ENCODE measurements at places on chromosomes 7 and 10.

- DNase-seq: no peak
These were observed 49.6 kb downstream of the ASB13 start for GRCh38 chr10:5616836-5617235.

DNA sequence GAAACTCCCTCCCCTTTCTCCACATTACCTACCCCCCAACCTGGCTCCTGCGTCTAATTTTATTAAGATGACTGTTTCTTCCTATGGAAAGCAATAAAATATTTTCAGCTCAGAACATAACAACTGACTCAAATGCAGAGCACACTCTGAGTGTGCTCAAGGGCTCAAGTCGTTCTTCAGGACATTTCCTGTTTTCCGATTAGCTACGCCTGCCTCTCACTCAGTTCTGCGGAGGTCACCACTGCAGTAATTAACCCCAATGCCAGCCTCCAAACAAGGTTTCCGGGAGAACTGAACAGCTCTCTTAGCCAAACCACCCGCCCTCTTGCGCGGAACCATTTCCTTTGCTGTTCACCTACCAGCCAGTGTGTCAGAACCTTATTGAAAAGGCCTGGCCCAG lies 19.3 kb downstream of the MYOF start:
- no peak for DNase-seq

DNA sequence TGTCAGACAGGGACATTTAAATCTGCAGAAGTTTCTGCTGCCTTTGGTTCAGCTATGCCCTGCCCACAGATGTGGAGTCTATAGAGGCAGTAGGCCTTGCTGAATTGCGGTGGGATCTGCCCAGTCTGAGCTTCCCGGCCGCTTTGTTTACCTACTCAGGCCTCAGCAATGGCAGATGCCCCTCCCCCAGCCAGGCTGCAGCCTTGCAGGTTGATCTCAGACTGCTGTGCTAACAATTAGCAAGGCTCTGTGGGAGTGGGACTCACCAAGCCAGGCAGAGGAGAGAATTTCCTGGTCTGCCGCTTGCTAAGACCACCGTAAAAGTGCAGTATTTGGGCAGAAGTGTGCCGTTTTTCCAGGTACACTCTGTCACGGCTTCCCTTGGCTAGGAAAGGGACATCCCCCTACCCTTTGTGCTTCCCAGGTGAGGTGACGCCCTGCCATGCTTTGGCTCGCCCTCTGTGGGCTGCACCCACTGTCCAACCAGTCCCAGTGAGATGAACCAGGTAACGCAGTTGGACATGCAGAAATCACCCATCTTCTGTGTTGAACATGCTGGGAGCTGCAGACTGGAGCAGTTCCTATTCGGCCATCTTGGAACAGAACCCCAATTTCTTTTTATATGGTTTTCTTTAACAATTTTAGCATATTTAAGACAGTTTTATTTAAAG lies 28.4 kb upstream of the VWDE start:
- DNase-seq: no peak

- DNase-seq: no peak
These were observed 2.9 kb downstream of the RBP4 start for GRCh38 chr10:93598157-93598556.

GRCh38 chr10:636769-637168 lies 52.7 kb downstream of the DIP2C start:
- no peak for DNase-seq

GRCh38 chr10:30007406-30007805 lies 52.0 kb downstream of the JCAD start:
- no peak for DNase-seq

GRCh38 chr7:77904252-77904651 lies 105.7 kb downstream of the PHTF2 start:
- no peak for DNase-seq

DNA sequence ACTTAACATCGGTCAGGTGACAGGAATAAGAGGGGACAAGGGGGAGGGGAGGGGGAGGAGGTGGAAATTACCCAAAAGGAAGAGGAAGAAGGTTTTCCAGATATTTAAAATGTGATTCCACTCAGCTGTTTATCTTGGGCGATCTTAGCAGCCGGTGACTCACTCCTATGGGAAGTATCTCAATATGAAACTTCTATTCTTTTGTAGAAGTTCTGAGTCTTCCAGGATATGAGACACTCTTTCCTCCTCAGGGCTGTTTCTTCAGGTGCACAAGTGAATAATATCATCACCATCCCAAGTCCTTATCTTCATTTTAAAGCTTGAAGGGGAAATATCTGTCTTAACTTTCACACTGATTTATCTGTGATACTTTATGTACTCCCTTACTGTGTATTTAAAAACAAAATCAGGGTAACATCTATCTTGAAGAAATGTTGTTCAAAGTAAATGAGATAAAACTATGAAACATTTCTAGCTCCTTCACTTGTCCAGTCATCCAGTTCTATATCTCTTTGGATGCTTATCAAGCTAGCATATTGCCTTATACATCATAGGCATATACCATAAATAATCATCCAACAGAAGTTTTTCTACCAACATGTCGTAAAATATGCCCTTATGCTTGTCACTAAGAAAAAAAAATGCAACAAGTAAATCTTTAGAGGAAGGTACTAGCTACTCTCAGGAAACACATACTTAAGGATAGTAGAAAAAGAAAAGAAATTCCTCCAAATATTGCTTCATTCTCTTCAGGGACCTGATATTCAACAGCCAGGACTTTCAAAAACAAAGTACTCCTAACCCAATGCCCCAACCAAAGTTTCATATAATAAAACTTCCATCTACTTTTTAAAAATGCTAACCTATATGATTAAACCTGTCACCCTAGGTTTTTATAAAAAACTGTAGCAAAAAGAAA lies 13.7 kb downstream of the DOCK4 start:
- no peak for DNase-seq

DNA sequence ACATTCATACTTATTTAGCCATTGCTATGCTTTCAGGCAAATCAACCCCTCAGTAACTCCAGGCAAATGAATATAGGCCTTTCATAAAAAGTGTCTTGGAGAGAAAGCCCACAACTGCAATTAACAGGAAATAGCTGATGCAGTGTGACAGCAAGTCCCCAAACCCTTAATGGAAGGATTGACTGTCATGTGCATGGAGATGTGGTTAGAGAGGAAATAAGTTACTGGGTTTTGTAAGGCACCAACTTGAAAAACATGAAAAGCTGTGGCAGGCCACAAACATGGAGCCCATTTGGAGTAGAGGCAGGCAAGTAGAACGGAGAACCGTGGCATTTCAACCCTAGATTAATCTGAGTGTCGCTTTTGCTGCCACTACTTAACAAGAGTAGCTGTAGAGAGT lies 549.4 kb upstream of the C7orf33 start:
- no peak for DNase-seq

GRCh38 chr10:118028619-118029018 lies 18.1 kb downstream of the RAB11FIP2 start:
- DNase-seq: no peak

DNA sequence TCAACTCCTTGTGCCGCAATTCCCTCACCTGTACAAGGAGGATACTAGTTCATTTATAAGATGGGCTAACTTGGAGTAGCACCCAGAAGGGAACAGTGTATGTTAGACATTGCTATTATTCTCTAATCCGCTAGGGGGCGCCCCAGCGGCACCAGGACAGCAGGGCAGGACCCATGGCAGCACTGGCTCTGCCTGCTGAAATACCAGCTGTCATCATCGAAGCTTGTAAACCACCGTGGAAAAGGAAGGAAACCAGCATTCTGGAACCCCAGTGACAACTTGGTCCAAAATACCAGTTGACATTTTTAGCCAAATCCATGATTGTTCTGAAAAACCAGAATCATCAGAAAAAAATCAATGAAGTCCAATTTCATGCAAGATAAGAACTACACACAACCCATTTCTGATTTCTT lies 134.4 kb downstream of the ITGA8 start:
- peak; percentile 8 for DNase-seq

DNA sequence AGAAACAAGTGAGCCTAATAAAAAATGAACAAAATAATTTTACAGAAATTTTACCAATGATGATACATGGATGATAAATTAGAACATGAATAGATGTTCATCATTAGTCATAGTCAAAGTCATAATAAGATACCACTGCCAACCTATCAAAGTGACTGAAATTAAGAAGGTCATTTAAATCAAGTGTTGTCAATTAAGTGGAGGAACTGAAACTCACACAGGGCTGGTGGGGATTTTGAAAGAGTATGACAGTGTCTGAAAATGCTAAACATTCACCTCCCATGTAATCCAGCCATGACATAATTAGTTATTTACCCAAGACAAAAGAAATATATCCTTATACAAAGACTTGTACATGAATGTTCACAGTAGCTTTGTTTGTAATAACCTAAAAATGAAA lies 57.1 kb upstream of the DYNC1I1 start:
- no peak for DNase-seq

GRCh38 chr10:43931308-43931930 lies 282.7 kb upstream of the ZNF32 start:
- no peak for DNase-seq

DNA sequence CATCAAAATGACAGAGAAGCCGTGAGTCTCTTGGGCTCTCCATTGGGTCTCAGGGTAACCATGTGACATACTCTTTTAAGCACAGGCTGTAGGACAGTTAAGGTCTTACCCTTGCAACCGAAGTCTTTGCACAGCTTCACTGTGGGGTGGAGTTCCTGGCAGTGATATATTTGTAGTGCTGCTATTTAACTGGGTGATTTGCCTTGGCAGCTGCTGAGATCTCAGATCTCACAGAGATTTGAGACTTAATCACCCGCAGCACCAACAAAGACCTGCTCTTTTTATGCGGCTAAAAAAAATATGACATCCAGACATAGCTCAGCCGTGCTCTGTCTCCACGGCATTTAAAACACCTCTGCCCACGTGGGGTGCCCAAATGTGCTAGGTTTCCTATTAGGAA lies 63.4 kb upstream of the NPTX2 start:
- DNase-seq: no peak

DNA sequence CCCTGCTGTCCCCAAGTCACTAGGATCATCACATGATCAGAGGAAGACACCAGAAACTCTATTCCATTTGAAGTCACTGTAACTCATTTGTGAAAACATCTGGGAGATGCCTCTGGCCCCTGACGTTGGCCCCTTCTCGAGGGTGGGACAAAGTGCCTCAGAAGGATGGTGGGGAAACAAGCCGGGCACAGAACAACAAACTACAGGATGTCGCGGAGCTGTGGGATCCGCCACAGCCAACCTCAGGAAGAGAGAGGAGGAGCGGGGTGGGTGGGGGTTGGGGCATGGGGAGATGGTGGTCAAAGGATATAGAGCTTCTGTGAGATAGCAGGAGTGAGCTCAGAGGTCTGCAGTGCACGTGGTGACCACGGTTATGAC lies 265.6 kb upstream of the TCERG1L start:
- DNase-seq: no peak

GRCh38 chr10:59624951-59625350 lies 84.7 kb downstream of the SLC16A9 start:
- no peak for DNase-seq

DNA sequence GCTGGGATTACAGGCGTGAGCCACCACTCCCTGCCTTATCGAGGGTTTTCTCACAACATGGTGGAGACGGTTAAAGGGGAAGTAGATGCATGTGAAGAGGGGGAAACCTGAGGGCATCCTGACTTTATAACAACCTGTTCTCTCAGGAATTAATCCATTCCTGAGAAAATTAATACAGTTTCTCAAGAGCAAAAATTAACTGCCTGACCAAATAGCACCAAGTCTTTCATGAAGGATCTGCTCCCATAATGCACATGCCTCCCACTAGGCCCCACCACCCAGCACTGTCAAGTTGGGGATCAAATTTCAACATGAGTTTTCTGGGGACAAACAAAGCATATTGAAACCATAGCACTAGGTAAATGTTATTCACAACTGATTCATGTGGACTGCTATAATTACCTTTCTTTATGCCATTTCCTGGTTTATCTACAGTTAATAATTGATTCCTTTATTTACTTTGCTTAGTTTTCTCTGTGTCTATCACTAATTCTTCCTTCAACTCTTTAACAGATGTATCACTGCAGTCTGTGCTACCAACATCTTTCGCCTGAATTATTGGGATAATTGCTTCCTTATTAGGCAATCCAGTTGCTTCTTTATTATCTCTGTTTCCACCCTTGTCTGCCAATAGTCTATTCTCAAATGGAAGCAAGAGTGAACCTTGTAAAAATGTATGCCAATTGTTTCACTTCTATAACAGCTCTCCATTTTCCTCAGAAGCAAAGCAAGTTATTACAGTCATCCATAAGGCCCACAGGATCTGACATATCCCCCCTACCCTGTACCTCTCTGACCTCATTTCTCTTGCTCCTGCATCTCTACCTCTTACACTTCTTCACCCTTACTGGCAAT lies 12.9 kb upstream of the MICU1 start:
- DNase-seq: no peak

DNA sequence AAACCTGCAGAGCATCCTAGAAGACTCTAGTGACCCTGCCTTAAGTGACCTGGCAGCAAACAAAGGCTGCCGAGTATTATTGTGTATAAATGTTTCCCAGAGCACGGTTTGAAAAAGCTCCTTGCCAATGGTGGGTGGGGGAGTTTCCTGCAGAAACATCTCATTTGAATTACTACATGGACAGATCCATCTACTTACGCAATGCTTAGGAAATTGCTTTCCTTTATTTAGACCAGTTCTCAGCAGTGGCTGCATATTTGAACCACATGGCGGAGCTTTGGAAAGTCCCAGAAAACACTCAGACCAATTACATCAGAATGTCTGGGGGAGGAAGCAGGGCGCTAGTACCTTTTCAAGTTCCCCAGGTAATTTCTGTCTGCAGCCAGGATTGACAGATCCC lies 560.9 kb downstream of the SDK1 start:
- no peak for DNase-seq

GRCh38 chr10:135601-136464 lies 578 bp downstream of the ZMYND11 start:
- DNase-seq: peak; percentile 30

DNA sequence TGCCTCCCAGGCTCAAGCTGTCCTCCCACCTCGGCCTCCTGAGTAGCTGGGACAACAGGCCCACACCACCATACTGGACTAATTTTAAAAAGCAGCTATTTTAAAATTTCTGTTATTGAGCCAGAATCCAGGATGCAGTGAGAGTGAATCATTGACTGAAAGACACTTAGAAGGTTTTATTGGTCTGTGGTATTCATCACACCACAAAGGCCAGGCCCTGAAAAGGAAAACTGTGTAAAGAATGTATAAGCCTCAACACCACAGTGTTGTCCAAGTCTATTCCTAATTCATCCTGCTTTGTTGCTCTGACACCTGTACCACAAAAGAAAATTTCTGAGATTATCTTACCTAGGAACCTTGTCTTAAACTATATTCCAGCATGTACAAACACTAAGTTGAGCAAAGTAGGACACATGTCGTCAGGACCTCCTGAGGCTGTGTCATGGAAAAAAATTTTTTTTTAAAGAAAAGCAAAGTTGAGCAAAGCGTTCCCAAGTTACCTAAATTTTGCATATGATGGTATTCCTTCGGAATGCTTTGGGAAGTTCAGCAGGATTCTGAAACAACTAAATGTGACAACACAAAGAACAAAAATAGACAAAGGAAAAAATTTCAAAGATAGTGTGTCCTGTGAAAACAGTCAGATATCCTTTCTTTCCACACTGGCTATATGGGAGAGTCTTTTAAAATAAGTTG lies 129.6 kb upstream of the MKLN1 start:
- no peak for DNase-seq

GRCh38 chr10:33336582-33337325 lies 2.3 kb upstream of the NRP1 start:
- no peak for DNase-seq

All from stimulated activated CD8-positive, alpha-beta memory T cell treated with anti-CD3 and anti-CD28 coated beads, Interleukin-15, amount 100 ng/mL, for 24 hours (primary cell).